Activated CD8-positive, alpha-beta memory T cell treated with anti-CD3 and anti-CD28 coated beads for 1 hour (primary cell): ENCODE measurements at places on chromosomes 4 and X.

DNA sequence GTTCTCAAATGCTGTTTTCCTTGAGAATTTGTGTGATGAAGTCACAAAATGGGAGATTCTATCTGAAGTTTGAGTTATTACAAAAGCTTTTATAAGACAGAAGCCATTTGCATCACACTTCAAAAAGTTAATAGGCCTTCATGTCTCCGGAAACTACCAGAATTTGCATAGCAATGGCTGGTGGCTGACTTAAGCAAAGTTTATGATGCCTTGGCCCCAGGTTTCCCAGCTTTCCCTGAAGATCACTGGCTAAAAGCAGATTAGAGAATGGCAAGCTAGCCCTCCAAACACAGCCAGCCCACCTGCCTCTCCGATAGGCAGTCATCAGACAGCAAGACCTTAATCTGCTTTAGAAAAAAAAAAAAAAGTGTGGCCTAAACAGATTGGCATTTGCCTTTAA, 197.8 kb downstream of the HS3ST1 start:
- no peak for DNase-seq

DNA sequence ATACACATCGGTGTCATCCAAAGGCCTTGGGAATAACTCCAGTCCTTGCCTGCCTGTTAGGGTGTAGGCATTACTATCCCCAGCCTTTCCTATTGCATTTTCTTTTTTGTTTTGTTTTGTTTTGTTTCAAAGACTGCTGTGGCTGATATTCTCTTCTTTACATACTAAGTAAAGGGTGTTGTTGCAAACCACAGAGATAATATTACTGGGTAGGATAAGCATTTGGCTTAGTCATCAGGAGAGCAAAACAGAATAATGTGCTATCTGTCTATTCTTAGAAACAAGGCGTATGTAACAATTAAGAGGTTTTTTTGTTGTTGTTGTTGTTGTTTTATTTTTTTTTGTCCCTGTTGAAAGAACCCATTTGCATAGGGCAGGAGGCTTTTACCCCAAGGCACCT, 41.8 kb downstream of the UGT2B28 start:
- DNase-seq, result no peak

DNA sequence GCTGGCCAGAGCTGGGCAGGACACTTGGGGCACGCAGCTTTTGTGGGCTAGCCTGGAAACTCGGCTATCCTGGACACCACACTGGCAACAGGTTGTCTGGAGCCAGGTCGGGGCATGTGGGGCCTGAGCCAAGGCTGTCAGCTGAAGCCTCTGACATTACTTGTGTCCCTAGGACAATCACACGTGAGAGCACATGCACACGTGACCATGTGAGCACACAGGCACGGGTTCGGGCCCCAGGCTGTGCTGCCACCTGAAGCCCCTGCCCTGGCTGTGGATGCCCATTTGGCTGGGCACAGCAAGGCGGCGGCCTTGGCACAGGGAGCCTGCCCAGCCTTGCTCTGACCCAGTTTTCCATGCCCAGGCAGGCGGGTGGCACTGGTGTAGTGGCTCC, 8.7 kb upstream of the FGFR3 start:
- no peak for DNase-seq

DNA sequence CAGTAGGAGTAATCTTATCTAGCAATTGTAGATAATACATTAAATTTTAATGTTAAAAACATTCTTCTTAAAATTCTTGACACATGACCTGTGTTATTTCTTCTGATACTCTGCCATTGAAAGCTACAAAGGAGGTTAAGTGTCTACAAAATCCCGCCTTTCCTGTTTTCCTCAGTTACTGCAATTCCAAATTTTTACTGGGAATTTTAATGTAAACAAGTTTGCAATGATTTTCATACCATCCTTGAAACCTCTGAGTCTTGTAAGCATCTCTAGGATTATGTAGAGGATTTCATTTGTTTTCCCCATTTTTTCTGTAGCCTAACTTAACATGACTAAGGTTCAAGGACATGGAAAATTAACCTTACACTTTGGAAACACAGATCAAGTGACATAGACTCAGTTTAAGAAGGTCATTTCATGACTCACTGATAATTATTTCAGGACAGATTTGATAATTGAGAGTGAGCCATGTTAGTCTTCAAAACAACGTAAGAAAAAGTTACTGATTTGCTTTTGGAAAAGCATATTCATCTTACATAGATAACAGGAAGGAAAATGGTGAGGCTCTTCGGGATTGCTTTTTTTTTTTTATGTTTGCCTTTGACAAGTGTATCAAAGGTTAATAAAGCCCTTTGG, 39.6 kb upstream of the PDLIM5 start:
- DNase-seq, result no peak

GRCh38 chr4:153471698-153472093, 5.5 kb downstream of the TMEM131L start:
- no peak for DNase-seq

GRCh38 chr4:111433441-111433840, 711.8 kb upstream of the FAM241A start:
- no peak for DNase-seq

DNA sequence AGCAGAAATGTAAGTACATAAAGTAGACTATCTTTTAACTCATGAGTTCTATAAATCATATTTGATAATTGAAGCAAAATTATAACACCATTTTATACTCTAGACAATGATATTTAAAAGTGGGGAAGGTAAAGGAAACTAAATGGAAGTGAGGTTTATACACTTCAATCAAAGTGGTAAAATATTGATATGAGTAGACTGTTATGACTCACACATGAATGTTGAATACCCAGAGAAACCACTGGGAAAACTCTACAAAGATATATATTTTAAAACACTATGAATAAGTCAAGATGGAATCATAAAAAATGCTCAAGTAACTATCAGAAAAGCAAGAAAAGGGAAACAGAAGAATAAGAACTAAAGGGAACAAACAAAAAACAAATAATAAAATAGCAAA, 8.4 kb downstream of the VSIG1 start:
- no peak for DNase-seq

- no peak for DNase-seq
These were observed 413.2 kb downstream of the FAT4 start for GRCh38 chr4:125727931-125728330.

GRCh38 chrX:26922278-26922677, 540.9 kb downstream of the PPP4R3C start:
- no peak for DNase-seq

DNA sequence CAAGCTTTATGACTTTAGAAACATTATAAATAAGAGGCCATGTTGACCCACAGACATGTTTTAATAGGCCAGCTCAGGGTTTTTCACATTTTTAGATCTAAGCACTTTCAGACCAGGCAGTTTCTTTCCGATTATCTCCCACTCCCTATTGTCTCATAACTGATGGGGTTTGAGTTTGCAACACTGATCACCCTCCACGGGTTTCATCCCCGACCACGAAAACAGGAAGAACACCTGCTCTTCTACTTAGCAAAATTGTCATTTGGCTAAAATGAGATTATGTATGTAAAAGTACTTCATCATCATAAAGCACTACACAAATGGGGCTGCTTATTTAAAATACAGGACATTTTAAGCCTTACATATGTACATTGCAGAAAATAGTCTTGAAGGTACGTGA, 407.9 kb downstream of the HNRNPD start:
- DNase-seq, result no peak

GRCh38 chr4:99808260-99808857, 8.3 kb upstream of the DAPP1 start:
- peak; percentile 36 for DNase-seq

DNA sequence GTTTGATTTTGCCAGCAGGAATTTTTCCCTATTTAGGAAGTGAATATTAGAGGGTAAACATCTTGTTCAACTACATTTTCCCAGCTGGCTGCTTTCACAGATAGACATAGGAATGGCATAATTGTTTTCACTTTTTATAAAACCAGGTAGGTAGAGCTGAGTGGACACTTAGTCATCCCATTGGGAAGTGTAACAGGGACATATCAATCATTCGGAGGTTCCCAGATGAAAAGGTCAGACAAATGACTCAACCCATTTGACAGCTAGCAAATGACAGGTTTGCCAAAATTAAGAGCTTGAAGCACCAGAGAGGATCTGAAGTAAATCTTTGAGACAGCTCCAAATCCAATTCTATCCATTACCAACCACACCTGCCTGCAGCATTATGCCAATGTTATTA, 205.3 kb downstream of the SLC39A8 start:
- DNase-seq, result no peak

- no peak for DNase-seq
These were observed 592.6 kb upstream of the SLIT2 start for GRCh38 chr4:19659101-19659500.

GRCh38 chr4:25001509-25001908, 29.2 kb downstream of the LGI2 start:
- DNase-seq, result no peak

DNA sequence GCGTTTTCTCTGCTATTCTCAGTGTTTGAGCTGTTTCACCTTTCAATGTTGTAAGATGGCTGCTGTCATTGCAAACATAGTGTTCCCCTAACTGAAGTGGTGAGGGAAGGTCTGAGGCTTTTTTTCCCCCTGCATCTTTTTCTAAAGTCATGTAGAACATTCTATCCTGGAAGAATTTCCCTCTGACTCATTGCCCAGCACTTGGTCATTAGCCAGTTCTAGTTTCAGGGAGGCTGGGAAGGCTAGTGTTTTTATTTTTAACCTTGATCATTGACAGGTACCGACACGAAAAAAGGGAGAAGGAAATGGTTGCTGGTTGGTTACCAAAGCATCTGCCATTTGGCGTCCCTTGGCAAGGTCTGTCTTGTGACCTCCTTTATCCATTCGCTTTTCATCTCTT, 6.6 kb downstream of the LANCL3 start:
- DNase-seq, result no peak

DNA sequence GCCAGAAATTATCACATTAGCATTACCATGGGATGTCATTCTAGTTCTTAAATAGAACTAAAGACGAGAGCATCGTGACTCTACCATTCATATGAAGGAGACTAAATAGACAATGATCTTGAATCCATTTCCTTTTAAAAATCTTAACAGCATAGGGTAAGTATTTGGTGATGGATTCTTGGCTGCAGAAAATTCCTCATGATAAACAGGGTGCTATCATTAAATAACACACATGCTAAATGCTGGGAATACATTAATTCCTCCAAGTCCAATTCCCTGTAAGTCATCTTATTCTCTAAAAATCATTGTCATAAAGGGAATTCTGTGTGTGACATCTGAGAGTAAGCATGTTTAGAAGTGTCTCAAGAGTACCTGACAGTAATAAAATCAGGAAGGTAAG, 470.4 kb upstream of the MAGEB2 start:
- no peak for DNase-seq

- no peak for DNase-seq
These were observed 16.8 kb downstream of the MEPE start for GRCh38 chr4:87849612-87850011.

DNA sequence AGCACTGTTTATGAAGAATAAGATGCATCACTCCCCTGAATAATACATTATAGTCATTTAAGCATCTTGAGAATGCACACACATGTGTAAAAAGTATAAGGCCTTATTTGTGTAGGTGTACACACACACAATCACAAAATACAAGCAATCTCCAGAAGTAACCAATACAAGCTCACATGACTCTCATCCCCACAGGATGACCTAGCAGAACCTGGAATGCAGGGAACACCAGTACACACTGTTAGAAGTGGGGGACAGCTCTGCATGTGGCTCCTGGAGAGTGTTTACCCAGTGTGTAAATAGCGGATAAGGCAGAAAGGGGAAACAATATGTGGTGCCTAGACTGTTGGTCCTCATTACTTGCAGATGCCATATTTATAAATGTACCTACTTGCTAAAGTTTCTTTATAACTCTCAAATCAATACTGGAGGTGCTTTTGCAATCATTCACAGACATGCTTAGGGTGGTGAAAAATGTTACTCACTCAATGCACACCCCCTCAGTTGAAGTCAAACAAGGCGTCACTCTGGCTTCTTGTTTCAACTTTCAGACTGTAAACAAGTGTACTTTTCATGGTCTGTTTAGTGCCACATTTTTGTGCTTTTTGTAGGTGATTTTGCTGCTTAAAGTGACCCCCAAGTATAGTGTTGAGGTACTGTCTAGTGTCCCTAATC, 73.1 kb downstream of the MAGEB17 start:
- no peak for DNase-seq

- no peak for DNase-seq
These were observed 2.4 kb upstream of the STIM2 start for GRCh38 chr4:26858035-26858918.

DNA sequence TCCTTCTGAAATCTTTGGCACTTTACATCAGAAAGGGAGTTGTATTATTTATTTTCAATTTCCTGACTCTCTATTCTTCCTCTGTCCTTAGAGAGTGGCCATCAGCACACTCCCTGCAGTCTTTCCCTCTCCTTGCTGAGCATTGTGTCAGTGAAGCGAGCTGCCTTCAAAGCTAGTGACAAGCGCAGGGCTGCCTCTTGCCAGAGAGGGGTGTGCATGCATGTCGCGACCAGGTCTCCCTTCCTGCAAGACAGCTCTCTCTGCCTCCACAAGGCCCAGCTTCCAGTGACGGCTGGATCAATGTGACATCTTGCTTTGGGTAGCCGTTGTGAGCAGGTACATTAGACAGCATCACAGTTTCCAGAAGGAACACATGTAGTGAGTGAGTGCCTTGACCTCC, 810.9 kb upstream of the TENM3 start:
- DNase-seq, result no peak

GRCh38 chr4:121951521-121952110, at the start of gene TRPC3:
TSS of gene TRPC3 (minus strand) at chr4:121952060. CDS start at chr4:121951680, 380 bp downstream.
- no peak for DNase-seq

- no peak for DNase-seq
These were observed 10.5 kb upstream of the MAMLD1 start for GRCh38 chrX:150352581-150352980.

DNA sequence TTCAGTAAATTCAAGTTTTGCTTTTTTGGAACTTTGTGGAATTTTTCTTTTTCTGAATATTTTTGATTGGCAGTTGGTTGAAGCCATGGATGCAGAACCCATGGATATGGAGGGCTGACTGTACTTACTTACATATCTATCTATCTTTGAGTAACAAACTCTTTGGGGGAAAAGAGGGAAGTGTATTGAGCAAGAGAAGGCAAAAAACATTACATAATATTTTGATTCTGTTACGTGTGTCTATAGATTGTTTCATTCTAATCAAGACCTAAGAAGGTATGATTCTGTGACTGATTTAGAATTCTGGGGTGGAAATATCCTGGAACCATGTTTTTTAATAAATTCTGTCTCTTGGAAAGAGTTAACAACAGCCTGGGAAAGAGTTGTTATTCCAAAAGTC, 31.5 kb downstream of the GRSF1 start:
- DNase-seq, result no peak

- no peak for DNase-seq
These were observed 10.6 kb downstream of the SULT1B1 start for GRCh38 chr4:69749771-69750170.

- no peak for DNase-seq
These were observed 301.7 kb upstream of the DIPK2B start for GRCh38 chrX:45502396-45502795.

- no peak for DNase-seq
These were observed 446.2 kb downstream of the KCTD8 start for GRCh38 chr4:44002368-44002767.

GRCh38 chr4:6095897-6096296, 77.7 kb upstream of the C4orf50 start:
- no peak for DNase-seq

GRCh38 chr4:6696611-6697010, 2.9 kb downstream of the S100P start:
- no peak for DNase-seq

- DNase-seq, result no peak
These were observed 11.9 kb downstream of the BMX start for GRCh38 chrX:15512401-15512965.

GRCh38 chr4:8376361-8377102, 64.0 kb downstream of the ACOX3 start:
- DNase-seq, result no peak
